ENCODE measurements at places on chromosomes 1 and 21.

GRCh38 chr1:107750364-107750959 is 214.5 kb downstream of the VAV3 start:
- peak; percentile 68 for DNase-seq

GRCh38 chr1:112712701-112713128 is 2.4 kb downstream of the PPM1J start:
- no peak for DNase-seq

DNA sequence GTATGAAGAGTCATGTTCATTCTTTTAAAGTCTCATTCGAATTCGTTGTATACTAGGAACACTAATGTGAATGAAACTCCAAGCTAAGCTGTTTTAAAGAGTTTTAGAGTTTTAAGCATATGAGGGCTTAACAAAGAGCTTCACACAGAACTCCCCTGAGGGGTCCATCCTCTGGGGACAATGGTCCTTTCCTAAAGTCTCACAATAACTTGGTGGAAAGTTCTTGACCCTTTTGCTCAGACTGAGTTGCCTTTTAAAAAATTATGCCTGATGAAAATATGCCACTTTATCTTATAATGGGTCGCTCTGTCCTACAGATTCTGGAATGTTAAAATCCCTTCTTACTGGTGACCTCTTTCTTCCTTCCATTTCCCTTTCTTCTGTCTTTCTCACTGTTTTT is 64.3 kb downstream of the RGL1 start:
- DNase-seq, result no peak

GRCh38 chr1:113147073-113147625 is 74.2 kb downstream of the LRIG2 start:
- no peak for DNase-seq

DNA sequence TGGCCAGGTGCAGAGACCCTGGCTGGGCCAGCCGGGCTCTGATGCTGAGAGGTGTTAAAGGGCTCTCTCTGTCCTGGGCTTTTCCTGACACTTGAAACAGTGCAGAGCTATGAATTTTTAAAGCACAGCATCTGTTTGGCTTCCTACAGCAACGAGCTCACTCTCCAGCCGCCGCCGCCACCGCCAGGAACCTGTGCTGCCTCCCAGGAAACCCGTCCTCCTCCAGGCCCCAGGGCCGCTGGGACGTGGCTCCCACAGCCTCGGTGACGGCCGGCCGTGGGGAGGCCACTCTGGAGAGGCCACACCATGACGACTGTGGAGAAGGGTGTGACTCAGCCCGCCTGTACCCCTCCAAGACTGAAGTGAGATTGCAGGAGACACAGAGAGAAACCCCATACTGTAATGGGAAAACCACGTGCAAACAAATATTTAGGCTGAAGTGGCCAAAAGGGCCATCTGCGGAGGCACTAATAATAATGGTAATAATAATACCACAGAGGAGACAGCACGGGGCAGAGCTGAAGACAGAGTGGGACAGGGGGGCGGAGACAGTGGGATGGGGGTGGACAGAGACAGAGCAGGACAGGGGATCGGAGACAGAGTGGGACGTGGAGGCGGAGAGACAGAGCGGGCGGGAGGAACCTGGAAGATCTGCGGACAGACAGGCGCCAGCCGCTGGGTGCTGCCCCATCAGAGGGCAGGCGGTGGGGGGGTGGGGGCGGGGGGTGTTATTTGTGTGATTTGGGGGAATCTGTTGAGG is 139.2 kb downstream of the CASZ1 start:
- no peak for DNase-seq

- DNase-seq, result peak; percentile 45
These were observed 2.2 kb downstream of the SLC19A2 start for GRCh38 chr1:169483500-169483966.

DNA sequence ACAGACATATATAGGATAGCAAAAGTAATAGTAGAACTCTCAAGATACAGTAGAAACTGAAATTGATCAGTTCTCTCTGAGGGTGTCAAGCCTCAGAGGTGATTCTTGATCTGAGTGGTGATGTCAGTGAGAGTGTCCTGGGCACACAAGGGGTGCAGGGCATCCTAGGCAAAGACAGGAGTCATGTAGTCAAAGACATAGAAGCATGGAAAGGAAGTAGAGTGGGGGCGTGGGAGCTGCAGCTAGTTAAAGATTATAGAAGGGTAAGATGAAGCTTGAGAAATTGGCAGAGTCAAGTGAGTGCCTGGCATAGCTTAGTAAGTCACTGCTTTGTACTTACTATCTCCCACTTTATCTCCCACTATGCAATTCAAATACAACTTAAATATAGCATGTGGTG is 22.8 kb downstream of the CDC7 start:
- no peak for DNase-seq

GRCh38 chr1:186680245-186681061 is at the start of gene PTGS2:
TSS of gene PTGS2 (minus strand) at chr1:186680423. CDS start at chr1:186680290, 133 bp downstream.
- peak; percentile 80 for DNase-seq

GRCh38 chr1:219991511-219991810 is 54.8 kb downstream of the EPRS1 start:
- no peak for DNase-seq

- no peak for DNase-seq
These were observed 206.3 kb downstream of the COL11A1 start for GRCh38 chr1:102901996-102902395.

- DNase-seq, result no peak
These were observed 61.9 kb upstream of the RGS1 start for GRCh38 chr1:192513697-192514096.

- no peak for DNase-seq
These were observed 419.1 kb downstream of the ADGRL2 start for GRCh38 chr1:82219841-82220240.

- DNase-seq, result peak; percentile 35
These were observed 242.8 kb downstream of the DISC1 start for GRCh38 chr1:231869364-231869763.

GRCh38 chr21:46639489-46640386 is 4.3 kb downstream of the PRMT2 start:
- peak; percentile 45 for DNase-seq

- no peak for DNase-seq
These were observed 22.8 kb downstream of the ALG14 start for GRCh38 chr1:95049935-95050334.

GRCh38 chr1:161723459-161724141 is 2.3 kb downstream of the FCRLB start:
- DNase-seq, result no peak

DNA sequence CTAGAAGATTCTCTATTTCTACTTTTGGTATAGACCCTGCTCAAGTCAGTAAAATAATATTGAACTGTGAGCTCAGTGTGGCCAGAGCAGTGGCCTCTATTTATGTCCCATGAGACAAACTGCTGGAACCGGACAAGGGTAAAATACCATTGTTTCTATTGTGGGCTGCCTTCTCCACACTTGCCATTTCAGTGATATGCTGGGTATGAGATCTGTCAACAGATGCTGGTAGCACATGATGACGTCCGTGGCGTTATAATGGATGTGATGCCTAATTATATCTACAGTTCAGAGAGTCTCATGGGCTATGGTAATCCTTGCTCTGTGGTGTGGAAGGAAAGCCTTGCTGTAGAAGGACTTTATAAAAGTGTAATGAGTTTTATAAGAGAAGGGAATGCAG is 2.4 kb downstream of the ACTN2 start:
- DNase-seq, result no peak

DNA sequence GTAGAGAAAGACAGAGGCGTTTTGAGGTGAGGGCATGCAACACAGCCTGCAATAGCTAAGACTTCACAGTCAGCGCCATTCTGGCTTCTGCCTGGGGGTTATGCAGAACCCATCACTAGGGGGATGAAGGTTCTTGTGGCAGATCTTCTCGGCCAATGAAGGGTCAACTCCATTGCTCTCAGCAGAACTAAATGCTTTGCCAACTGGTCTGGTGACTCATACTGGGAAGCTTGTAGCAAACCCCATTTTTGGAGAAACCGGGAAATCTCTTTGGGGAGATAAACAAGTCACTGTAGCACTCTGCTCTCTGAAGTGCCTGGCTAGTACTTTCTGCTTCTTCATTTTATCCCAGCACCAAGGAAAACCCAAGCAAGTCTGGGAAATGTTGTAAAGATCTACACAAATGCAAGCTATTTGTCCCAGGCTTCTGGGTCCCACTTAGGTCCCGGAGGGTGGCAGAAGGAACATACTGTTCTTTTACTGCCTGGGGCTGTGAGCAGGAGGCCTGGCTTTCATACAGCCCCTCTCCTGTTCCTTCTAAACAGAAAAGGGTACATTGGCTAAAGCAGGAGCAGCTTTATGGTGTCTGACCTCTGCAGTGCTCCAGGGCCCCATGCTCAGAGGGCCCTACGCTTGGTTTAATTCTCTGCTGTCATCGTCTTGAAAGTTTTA is 28.8 kb downstream of the SHISA4 start:
- DNase-seq, result no peak

DNA sequence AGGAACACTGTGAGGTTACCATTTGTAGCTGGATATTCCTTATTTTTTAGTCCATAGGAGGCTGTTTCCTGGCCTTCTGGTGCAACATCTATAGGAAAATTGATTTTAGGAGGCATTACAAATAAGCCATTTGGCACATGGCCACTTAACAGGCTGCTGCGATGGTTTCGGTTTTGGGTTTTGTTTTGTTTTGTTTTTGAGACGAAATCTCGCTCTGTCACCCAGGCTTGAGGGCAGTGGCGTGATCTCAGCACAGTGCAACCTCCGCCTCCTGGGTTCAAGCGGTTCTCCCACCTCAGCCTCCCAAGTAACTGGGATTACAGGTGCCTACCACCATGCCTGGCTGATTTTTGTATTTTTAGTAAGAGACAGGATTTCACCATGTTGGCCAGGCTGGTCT is 20.1 kb upstream of the LRRC8D start:
- no peak for DNase-seq

GRCh38 chr21:32147041-32147440 is 131.8 kb downstream of the MIS18A start:
- no peak for DNase-seq

DNA sequence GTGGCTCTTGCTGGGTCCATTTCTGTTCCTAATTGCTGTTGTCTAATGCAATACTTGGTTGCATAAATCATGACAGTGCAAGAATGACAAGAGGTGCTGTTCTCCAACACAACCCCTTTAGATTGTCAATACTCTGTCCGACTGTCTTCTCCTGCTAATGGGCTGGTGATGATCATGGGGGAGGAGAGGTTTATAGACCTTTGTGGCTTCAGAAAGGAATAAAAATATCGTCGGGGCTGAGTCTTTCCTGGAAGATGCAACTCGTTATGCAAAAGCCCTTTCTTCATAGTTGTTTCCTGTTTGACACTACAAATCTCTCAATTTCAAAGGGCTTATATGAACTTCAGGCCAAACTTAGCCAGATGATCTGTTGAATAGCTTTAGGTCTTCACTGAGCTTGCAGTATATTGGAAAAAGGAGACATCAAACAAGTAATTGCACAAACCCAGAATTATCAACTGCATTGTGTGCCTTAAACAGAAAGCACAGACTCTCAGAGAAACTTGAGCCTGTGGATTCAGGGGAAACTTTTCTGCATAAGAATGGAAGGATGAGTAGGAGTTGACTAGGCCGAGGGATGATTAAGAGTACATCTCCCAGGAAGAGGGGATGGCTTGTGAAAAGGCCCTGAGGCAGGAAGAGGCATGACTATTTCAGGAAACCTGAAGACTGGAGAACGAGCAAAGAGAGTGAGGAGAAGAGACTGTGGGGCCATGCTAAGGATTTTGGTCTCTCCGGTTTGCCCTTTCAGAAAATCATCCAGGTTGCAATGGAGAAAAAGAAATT is 107.6 kb downstream of the TSEN15 start:
- DNase-seq, result no peak

DNA sequence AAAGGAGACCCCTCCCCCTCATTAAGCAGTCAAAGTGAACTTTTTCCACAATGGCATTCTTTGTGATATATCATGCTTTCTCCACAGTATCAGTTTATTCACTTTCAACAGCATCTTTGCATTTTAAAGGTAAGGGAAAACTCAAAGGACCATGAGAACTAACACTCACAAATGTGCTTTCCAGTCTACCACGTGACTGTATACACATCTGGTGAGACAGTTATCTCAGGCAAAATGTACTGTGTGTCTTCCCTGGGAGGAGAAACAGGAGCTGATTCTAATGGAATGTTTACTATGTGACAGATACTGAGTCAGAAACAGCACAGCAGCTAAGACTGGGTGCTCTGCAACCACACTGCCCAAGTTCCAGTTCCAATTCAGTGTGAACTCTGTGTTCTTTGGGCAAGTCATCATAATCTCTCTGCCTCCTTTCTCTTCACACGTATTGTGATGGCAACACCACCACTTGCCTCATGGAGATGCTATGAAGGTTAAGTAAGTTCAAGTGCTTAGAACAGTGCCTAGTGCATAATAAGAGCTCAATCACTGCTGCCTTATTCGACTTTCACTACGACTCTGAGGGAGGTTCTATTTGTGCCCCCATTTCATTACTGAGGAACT is 79.0 kb downstream of the SLC45A1 start:
- DNase-seq, result peak; percentile 43

DNA sequence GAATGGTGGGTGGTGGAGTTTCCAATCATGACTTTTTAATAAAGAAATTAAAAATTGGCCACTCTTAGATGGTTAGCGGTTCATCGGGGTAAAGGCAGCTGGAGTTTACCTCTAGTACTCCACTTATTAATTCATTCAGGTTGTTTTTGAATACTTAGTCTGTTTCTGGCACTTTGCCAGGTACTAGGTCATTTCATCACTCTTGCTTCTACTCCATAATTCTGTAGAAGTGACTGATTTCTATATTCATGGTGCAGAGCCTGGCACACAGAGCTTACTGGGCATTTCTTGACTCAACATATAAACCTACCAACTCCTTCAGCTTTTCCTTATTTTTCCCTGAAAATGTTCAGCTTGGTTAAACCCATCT is 31.5 kb downstream of the FOXD2 start:
- DNase-seq, result no peak

GRCh38 chr1:24846671-24847070 is 83.4 kb downstream of the RUNX3 start:
- DNase-seq, result no peak

- no peak for DNase-seq
These were observed 1.8 kb upstream of the FCRL6 start for GRCh38 chr1:159800177-159800930.

DNA sequence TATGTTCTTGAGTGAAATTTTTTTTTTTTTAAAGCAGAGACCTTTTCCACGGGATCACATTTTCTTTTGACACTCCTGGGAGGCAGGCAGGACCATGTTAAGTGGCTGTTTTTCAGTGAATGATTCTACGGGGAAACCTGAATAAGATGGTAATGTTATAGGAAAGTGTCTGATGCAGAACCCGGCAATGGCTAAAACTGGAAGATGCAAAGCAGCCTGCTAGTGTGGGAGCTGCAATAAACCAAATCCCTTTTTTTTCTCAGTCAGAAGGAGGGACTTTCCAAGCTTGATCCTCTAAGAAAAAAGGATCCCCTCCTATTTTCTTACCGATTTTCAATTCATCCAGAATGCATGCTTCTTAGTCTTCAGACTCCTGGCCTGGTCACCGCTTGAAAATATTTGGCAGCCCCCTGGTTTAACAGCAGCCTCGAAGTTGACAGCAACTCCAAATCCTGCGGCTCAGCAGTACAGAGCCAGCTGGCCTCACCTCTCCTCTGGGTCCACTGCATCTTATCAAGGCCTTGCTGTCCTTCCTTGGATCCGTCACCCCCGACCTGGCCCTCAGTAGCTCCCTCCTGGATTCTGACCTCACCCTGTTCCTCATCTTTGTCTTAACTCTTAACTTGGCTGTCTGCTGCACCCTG is 5.6 kb downstream of the MX2 start:
- no peak for DNase-seq

All from Ammon's horn (tissue), 1 donor.